ENCODE measurements at places on chromosomes 3 and 15.

DNA sequence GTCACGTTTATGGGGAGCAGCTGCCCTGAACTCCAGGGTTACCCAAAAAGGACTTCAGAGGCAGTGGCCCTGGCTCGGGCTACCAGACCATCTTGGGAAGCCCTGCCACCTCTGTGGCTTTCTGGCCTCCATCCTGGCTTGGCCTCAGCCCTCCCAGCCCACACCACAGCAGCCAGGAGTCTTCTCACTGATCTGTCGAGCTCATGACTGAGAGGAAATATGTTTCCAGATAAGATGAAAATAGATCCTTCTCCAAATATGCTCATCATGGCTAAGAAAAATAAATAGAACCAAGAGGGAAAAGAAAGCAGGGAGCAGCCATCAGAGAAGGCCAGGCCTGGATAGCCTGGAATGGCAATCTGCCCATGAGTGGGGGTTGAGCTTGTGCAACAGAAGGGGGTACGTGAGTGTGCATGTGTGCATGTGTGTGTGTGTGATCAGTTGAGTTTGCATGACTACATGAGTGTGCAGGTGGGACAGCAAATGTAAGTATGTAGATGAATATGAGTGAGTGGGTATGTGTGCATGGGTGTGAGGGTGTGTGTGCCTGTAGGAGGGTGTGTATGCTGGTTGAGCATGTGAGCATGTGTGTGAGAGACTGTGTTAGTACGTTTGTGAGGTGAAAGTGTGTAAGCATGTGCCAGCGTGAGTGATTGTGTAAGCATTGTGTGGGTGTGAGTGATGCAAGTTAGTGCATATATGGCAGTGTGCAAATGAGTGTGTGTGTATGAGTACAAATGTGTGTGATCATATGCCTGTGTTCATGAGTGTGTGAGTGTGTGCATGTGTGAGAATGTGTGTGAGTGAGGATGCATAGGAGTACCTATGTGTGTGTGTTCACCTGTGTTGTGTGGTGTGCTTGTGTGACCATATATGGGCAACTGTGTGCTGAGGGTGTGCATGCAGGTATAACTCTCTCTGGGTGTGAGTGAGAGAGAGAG, 9.9 kb upstream of the RFT1 start:
- no peak for DNase-seq

GRCh38 chr3:30438126-30438525, 168.3 kb upstream of the TGFBR2 start:
- DNase-seq = no peak

DNA sequence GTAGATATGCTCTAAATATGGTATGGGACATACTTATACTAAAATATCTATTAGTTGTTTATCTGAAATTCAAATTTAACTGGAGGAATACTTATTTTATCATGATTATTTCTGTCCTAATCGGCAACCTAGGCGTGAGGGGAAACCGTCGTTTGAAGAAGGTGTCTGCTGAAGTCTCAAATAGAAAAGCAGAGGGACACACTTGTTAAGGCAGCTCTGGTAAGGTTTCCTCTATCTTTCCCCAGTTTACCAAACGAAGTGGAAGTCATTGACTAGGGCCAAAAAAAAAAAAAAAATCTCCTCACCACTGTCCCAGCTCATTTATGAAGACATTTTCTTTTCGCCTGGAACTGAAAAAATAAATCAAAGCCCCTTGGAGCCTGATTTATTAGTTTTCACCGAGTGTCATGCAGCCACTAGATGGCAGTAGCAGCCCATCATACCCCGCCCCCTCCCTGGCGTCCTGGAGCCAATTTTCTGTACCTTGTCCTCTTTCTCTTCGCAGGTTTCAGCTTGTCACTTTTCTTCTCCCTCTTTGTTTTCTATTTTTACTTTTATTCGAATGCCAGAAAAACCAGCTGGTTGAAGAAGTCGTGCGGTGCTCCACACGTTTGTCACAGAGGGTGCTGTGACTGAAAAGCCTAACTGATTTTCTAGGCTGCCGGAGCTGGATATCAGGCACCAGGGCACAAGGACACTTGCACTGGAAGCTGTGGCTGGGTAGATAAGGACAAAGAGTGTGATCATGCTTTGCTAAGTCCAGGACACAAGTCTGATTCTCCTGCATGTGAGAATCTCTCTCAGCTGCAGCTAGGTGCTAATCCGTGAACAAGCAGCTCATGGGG, 238.7 kb downstream of the ZPLD1 start:
- peak; percentile 63 for DNase-seq

DNA sequence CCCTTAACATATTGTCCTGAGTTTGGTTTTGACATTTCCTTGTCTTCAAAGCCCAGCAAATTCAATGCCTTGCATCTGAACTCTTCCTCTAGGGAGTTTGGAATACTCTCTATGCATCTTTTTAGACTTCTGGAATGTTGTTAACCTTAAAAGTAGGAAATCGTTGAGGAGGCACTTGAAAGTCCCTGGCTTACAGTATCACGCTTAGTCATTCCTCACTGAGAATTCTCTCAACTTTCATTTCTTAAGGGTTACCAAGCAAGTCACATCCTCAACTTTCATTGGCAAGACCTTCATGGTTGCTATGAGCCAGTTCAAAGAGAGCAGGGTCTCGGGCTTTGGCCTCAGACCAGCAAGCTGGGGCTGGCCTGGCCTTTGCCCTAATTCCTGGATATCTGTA, 89.9 kb downstream of the ASB7 start:
- no peak for DNase-seq

DNA sequence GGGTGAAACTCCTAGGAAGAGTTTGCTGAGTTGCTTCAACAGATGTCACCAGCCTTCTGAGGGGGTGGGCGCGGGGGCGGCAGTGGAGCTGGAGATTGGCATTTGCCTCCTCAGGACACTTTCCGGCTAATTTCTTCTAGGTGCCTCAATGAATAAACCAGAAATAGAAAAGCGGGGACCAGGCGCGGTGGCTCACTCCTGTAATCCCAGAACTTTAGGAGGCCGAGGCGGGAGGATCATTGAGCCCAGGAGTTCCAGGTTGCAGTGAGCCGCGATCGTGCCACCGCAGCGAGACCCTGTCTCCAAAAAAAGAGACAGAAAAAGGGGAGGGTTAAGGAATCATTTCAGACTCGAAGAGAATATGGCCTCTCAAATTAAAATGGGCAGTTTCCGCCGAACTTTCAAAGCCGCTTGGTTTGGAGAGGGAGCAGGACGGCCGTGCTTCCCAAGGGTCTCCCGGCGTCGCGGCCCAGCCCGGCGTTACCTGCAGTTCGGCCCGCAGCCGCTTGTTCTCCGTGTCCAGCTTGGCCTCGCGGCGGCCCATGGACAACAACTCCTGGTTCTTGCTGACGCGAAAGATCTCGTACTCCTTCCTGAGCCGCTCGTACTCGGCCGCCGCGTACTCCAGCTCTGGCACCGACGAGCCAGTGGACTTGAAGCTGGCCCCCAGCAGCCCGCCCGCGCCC, 587 bp downstream of the NPHP3 start:
- DNase-seq = peak; percentile 16

DNA sequence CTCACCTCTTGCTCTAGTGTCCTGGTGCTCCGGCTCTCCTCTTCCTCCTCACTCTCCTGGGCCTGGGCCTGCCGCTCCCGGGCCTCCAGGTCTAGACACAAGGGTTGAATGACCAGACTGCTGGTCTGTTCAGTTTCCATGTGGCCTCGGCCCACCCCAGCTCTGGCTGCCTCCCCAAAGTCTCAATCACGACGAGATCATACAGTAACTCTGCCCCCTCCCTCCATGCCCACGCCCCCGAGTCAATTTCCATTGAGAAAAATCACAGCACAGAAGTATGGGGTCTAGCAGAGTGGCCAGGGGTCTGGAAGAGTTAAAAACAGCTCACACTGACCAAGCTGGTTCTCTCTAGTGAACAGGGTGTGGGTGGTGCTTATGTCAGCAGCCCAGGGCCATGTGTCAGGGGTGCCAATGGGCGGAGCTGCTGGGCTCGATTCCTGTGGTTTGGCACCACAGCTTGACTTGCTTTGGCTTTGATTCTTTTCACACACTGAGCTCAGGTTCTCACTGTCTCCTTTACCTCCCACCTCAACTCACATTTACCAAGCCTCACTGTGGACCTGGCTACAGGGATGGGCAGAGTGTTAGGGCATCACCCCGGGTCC, 6.9 kb downstream of the C15orf62 start:
- DNase-seq = no peak

- DNase-seq = no peak
Observed at GRCh38 chr3:157667493-157667892, 164.3 kb upstream of the VEPH1 start.

- no peak for DNase-seq
Observed at GRCh38 chr3:82194870-82195269, 433.4 kb upstream of the GBE1 start.

DNA sequence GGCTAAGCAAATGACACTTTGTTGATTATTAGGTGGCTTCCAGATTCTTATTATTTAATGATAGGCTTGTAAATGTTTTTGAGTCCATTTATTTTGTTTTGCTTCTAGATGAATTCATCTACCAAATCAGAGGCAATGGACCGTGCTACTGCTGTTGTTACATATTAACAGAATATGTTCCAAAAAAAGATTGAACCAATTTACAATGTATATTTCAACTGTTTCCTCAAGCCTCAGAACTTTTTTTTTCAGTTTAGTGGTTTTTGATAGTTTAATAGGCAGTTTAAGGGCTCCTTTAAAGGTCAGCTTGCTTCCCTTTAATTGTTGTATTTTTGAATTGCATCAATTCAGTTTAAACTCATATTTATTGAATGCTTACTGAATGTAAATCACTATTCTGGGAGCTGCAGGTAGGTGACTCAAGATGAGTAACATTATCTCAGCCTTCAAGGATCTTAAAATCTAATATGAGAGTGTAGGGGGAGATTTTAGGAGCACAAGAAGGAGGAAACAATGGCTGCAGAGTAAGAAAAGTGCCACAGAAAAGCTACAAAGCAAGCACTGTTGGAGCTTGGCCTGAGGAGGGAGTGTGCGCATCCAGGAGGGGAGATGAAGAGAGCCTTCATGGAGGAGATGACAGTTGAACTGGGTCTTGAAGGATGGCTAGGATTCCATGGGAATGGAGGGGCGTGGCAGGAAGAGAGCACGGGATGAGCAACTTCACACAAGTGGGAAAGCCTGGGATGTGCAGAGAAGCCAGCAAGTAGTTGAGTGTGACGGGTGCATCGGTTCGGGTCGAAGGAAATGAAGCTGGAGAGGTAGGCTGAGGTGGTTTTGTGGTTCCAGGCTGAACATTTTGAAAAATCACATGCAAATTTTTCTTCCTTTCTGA, 14.7 kb downstream of the MAP2K1 start:
- DNase-seq = no peak

DNA sequence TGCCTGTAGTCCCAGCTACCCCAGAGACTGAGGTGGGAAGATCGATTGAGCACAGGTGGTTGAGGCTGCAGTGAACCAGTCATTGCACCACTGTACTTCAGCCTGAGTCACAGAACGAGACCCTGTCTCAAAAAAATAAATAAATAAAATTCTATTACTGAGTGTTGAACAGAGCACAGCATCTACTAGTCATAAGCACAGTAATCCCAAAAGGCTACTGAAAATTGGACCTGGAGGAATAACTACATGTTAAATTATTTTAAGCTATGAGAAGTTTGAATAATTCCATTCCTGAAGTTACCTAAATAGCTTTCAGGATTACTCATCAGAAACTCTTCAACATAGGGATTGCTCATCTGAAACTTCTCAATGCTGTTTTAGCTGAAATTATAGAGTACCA, 43.4 kb downstream of the ARMC8 start:
- no peak for DNase-seq

DNA sequence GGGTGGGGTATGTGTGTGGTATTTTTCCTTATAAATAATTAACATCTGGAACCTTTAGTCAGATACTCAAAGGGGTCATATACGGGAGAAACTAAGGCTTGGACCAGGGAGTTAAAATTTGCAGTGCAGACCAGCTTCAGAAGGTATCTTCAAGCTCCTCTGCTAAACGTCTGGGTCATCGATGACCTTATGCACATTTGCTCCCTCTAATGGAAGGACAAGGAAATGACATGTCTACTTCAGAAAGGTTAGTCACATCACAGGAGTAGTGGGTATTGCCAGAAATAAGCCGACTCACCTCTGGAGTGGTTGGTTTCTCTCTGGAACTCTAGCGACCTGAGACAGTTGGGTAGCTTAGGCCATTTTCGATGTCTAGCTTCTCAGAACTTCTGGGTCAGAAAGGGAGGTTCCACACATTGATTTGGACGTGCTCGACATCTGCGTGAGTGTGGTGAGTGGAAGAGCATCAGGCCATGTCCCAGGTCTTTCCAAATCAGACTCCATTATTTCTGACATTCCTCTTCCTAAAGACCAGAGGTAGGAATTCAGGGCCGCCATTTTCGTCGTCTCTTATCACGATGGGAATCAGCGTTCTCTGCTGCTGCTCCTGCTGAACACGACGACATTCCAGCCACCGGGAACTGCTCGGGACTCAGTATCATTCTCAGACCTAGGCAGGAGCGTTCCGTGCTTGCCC, 31.8 kb upstream of the RASA2 start:
- DNase-seq = no peak

- DNase-seq = no peak
Observed at GRCh38 chr15:78715930-78716329, 74.9 kb upstream of the CHRNB4 start.

DNA sequence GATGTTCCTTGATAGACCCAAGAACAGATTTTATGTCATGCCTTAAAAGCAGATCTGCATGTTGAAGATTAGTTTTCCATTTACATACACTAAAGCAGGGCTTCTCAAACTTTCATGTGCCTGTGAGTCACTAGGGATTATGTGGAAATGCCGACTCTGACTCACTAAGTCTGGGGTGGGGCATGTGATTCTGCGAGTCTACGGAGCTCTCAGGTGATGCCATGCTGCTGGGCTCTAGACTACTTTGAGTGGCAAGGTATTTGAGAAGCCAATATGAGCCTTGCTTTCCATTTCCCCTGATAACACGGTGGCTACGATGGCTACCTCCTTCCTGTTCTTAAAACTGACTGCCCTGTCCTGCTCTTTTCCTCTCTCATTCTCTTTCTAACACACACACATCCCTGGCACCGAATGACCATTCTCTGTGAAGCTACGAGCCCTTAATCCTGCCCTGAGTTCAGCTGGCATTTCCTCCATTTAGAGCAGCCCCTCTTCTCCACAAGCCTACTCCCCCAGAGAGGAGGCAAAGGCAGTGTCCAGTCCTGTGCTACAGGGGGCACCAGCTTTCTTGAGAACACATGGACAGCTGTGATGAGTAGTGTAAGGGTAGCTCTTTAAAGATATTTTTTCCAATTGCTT, 39.7 kb upstream of the PYGO1 start:
- no peak for DNase-seq

GRCh38 chr15:31156808-31157207, 55.3 kb upstream of the TRPM1 start:
- DNase-seq = no peak

All from stimulated activated CD4-positive, alpha-beta T cell treated with anti-CD3 and anti-CD28 coated beads, Interleukin-4, amount 100 ng/mL, for 1 hour (primary cell).